ENCODE measurements at places on chromosomes 7 and 10.

- DNase-seq, result no peak
These were observed 165.8 kb downstream of the LRRC4 start for GRCh38 chr7:127865466-127865865.

DNA sequence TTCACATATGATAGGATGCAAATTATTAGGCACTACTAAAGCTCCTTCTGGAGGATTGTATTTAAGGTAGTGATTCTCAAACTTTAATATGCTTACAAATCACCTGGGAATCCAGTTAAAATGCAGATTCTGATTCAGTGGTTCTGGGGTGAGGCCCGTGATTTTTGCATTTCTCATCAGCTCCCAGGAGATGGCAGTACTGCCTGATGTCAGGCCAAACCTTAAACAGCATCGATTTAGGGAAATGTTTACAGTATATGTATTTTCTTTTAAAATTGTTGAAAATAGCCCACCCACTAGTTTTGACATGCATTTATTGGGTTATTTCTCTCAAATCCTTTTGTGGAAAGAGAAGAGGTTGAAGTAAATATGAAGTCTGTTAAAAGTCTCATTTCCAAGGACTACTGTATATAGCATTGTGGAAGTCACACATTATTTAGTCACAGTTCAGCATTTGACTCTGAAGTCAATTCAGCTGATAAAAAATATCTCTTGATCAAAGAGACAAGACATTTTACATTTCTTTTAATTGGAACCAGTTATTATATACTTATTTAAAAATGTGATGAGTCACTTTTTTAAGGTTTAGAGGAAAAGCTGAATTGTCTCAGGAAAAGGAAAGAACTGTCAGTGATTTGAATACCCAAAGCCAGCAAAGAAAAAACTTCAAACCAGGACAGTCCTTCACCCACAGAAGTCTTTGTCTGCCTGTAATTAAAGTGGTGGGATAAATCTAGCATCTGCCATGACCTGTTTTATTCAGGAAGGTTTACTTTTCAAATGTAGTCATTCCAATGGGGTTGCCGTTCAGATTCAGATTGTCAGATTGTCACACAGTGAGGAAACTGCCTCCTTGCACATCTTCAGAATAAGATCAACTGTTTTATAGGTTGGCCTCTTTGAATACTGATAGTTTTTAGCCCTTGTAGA, 21.1 kb upstream of the HBP1 start:
- peak; percentile 3 for DNase-seq

DNA sequence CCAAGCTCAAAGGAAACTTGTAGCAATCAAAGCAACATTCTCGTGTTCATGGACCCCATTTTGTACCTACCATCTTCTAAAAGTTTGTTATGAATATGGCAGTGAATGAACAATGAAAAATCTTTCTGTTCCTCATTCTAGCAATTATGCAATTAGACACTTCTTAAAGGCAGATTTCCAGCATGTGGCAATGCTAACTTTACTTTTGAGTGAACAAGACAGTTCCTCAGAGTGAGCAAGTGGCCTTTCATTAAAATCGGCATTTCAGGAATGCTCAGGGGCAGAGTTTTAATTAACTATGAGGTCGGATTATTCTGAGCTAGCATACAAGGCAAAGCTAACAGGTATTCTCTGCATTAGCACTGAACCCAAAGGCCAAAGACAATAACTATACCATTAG, 48.4 kb upstream of the NFE2L3 start:
- DNase-seq, result no peak

- no peak for DNase-seq
These were observed 43.2 kb upstream of the GDF10 start for GRCh38 chr10:47256751-47257336.

DNA sequence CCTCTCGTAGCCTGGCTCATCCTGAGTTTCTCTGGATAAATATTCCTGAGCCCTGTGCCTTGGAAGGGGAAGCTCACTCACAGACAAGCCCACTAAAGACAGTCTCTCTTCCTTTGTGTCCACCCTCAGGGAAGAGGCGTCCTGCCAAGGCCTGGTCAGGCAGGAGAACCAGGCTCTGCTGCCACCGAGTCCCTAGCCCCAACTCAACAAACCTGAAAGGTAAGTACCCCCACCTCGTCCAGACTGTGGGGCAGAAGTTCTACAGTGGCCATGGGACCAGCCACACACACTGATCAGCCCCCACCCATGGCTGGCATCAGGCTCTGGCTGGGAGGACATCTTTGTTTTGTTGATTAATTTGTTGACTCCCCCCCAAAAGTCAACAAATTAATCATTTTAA, 2.8 kb downstream of the GPR15LG start:
- no peak for DNase-seq

GRCh38 chr7:26625286-26625685, 239.1 kb downstream of the SKAP2 start:
- DNase-seq, result no peak

- no peak for DNase-seq
These were observed 96.4 kb downstream of the MKI67 start for GRCh38 chr10:128029731-128030369.

GRCh38 chr10:25492040-25492439, 317.2 kb downstream of the GPR158 start:
- no peak for DNase-seq

GRCh38 chr7:98456866-98457265, 56.0 kb upstream of the BAIAP2L1 start:
- no peak for DNase-seq

GRCh38 chr7:984361-985126, 1.6 kb downstream of the CYP2W1 start:
- DNase-seq, result no peak

DNA sequence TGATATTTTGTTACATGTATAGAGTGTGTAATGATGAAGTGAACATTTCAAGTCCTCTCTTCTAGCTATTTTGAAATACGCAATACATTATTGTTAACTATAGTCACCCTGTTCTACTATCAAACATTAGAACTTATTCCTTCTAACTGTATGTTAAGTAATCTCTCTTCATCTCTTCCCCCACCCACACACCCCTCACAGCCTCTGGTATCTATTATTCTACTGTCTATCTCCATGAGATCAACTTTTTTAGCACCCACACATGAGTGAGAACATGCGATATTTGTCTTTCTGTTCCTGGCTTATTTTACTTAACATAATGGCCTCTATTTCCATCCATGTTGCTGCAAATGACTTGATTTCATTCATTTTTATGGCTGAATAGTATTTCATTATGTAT, 57.7 kb upstream of the EGR2 start:
- no peak for DNase-seq

- DNase-seq, result no peak
These were observed 75.6 kb upstream of the DDC start for GRCh38 chr7:50640779-50641178.

DNA sequence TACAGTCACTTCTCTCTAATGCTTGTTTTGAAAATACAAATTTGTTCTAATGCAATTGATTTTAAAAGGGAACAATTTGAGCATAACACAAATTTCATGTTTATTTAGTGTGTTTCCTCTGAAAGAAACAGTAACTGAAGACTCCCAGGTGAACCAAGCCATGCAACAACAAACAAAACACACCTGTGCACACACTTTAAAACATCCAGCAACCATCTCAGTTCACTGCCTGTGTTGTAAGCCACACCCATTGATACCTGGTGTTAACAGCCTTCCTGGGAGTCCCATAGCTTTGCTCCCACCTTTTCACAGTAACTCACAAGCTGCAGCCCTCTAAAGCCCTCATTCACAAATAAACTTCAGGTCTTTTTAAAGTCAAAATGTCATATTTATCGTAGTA, 89.3 kb downstream of the DOCK4 start:
- no peak for DNase-seq

- no peak for DNase-seq
These were observed 148.2 kb downstream of the CELF2 start for GRCh38 chr10:11165591-11166543.

DNA sequence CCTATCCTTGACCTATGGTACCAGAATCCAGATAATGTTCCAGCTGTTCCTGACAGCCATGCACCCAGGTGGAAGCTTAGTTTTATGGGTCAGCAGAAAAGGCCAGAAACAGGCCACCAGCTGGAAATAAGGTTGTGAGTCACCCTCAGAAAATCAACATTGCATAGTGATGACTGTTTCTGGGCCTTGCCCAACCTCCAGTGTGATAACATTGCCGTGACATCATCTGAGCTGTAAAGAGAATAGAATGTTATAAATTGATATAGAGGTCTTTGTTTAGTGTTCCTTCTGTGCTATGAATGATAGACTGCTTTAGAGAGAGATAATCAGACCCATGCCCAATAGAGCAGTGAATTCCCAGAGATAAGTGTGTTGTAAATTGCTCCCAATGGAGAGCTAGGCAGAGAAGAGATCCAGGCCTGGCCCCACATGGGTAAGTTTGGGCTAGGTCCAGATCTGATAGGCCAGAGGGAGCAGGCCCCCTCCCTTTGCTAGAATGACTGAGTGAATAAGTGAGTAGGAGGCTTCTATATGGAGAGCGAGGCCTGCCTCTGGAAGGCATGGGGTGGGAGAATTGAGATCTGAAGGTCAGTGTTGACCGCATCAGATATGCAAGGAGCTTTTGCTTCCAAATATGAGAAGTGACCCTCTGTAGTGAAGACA, 14.2 kb upstream of the HPS1 start:
- no peak for DNase-seq

- DNase-seq, result no peak
These were observed 46.1 kb upstream of the EN2 start for GRCh38 chr7:155411718-155412415.

DNA sequence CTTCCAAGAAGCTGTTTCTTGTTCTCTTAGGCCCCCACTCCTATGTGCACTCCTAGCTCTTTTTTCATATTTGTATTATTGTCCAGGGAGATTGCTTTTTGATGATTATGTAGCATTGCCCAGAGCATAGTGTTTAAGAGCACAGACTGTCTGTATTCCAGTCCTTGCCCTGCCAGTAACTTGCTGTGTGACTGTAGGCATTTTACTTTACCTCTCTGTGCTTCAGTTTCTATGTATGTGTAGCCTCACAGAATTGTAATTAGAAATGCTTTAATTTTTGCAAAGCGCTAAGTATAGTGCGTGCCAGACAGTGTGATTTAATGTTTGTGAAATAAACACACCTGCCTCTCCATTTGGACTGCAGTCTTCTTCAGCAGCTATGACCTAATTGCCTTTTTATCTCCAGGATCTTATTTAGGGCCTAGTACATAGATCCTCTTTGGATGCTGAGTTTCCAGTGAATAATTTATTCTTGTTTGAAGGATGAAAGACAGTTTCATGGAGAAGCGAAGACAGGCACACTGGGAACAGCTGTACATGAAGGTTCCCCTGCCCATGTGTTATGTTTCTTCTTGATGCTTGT, 1.4 kb downstream of the SEC23IP start:
- DNase-seq, result no peak

GRCh38 chr10:1166101-1166827, 110.1 kb downstream of the WDR37 start:
- no peak for DNase-seq
